ENCODE measurements at places on chromosomes 6 and 20. TPM values are rescaled to one million over a fixed set of nuclear protein-coding genes. Genes with fewer than 3 reads are reported as not detected.

- no peak for DNase-seq
Measured at GRCh38 chr6:72559067-72559466, 62.8 kb upstream of the KCNQ5 start.

DNA sequence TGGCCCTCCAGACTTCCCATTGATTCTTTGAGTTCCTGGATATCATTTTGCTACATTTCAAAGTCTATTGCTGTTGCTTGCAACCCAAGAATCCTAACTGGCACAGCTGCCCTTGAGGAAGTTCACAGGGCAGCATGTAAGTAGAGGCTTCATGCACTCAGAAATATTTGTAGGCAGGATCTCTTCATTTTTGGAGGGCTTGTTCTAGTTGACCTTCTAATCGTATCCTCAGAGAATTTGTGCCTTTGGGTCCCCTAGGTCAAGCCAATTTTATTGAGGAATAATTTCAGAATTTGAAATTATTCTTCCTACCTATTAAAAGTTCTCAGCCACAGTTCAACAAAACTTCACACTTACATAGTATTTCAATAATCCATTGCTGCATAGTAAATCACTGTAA lies 5.6 kb upstream of the NCOA3 start:
- no peak for DNase-seq

DNA sequence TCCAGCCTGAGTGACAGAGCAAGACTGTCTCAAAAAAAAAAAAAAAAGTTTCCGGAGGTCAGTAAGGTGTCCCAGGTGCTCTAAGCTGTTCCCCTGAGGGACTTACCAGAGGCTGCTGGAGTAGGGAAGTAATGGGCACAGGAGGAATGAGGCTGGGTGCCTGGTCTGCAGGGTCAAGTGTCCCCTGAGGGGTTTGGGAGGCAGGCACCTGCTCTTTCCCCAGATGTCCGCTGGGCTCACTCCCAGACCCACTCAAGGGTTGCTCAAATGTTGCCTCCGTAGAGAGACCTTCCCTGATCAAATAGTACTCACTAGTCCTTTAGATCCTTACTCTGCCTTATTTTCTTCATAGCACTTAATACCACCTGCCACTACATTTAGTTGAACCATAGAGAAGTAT lies 5.4 kb upstream of the MAPK13 start:
- no peak for DNase-seq

GRCh38 chr6:16477367-16478149 lies 239.2 kb downstream of the GMPR start:
- no peak for DNase-seq

DNA sequence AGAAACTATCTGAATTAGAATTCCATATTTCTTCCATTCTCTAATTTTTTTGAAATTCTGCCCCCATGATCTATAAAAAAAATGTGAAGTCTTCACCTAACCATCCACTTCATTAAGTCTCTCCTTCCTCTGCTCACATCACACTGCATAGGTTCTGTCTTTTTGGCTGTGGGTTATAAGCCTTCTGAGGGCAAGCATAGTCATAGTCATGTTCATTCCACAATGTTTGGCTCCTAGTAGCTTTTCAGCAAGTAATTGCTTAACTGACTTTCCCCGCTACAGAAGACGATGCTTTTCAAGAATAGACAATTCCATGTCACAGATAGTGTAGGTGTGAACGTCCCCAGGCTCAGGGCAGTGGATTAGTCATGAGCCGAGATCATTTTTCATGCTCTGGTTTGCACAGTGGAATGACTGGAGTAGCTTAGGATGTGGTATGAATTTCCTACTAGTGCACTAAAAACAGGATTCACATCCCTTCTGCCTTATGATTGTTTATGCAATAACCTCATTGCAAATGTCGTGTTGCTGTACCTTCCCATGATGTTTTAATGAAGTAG lies 29.1 kb downstream of the WRNIP1 start:
- peak; percentile 47 for DNase-seq

- DNase-seq, result no peak
Measured at GRCh38 chr20:21826976-21827375, 121.5 kb downstream of the PAX1 start.

GRCh38 chr20:21315138-21315537 lies 12.0 kb downstream of the XRN2 start:
- peak; percentile 54 for DNase-seq

DNA sequence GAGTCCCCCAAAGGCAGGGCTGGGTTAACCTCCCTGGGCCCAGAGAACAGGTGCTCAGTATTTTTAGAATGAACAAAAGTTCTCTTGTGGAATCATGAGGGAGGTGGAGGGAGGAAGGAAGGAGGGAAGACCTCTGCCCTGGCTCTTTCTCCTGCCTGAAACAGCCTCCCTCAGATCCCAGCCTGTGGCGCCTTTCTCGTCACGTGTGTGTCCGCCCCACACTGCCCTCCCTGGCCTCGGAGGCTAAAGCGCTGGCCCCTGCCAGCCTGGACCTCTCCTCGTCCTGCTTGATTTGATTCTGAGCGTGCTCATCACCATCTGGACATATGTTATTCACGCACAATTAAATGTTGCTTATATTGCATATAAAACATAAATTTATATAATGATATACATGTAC lies 40.9 kb downstream of the PHACTR3 start:
- DNase-seq, result no peak

DNA sequence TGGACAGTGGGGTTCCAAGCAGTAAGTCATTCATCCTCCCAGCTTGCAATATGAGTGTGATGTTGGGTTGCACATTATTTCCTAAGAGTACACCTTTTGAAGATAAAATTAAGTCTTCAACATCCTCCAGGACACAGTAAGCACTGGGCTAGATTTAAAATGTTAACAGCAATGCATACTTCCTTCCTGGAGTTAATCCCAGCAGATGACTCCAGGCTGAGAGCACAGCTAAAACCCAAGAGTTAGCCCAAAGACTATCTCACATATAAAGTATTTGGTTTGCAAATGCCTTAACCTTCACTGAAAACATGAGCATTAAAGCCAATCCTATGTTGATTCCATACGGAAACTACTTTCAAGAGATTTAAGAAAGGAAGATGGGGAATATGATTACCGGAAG lies 69.2 kb downstream of the SLC23A2 start:
- no peak for DNase-seq

- DNase-seq, result no peak
Measured at GRCh38 chr6:132789396-132789776, 9.1 kb downstream of the SLC18B1 start.

DNA sequence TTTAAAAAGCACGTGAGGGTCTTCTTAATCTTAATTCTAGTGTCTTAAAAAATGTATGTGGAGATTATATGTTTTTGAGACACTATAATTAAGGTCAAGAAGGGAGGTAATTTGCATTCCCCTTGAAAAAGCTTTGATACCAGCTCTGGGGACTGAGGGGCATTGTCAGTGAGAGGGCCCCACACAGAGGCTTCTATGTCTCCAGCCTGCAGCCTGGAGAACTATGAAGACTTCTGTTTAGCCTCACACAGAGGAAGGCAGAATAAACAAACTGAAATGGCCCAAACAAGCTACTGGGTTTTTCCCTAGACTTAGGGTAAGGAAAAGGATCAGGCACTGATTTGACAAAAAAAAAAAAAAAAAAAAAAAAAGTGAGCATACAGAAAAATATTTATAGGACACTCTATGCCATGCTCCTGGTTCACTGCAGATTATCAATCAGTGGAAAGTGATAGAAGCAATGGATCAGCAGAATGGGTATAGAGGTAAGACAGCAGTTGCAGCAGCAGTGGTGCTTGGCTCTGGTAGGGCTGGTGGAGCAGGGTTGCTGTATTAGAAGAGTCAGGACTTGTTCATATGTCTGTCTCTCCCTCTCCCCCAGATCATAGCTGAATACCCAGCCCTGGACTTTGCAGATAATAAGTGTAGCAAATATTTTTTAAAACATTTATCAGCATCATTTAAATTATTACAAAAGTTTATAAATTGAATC lies 85.4 kb downstream of the KLHL32 start:
- DNase-seq, result no peak

DNA sequence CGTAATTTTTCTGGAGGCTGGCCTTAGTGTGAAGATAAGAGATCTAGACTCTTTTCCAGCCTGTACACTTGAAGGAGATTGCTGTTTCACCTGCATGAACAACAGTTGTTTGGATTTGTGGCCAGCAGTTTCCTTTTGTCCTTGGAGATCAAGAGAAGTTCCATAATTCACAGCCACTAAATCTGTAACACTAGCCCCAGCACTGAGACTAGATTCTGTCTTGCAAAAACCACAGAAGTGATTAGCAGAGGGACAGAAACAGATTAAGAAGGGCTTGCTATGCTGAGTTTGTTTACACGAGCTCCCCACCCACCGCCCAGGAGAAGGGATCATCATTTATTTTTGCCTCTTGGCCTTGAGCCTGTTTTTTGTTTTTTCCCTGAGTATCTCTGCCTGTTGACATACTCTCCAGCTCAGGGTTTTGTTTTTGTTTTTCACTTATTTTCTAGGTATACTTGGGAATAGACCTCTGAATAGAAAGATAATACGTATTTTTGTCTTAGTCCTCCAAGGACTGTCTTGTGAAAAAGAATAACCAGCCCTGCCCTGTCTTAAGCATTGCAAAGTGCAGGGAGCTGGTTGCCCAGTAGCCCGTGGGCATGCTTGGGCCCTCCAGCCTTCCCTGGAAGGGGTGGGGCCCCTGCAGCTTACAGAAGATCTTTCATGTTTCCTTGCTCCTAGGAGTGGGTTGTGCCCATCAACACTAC lies 93.1 kb upstream of the SOX4 start:
- DNase-seq, result no peak

DNA sequence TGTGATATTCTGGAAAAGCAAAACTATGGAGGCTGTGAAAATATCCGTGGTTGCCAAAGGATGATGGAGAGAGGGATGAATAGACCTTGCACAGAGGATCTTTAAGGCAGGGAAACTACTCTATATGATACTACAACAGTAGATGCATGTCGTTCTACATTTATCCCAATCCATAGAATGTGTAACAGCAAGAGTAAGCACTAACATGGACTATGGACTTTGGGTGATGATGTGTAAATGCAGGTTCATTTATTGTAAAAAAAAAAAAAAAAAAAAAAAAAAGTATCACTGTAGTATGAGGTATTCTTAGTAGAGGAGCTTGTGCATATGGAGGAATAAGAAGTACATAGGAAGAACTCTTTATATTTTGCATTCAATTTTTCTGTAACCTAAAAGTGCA lies 507.5 kb downstream of the PHF3 start:
- no peak for DNase-seq

DNA sequence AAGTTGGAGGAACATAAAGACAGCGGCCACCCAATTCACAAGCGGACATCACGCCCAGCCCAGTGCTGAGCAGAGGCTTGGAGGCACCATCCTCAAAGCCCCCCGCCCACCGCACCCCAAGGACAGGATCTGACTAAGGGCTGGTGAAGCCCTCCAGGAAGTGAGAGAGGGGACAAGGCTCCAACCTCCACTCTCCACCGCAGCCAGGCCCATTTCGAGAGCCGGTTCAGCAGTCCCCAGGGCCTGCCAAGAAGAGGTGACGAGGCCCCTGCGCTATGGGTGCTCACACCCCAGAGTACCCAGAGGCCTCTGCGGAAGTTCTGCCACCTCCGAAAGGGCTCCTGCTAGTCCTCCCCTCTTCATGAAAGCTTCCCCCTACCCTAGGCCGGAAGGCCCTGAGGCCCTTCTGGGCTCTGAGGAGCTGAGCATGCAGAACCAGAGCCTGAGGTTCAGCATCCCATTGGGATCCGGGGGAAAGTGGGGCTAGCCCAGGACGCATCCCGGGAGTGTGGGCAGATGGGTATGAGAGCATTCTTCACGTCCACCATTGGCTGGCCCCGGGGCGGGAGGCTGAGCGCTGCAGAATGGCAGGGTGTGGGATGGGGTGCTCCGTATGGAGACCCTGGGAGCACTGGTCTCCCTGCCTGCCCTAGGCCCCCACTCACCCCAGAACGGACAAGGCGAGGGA lies 2.5 kb downstream of the GRM4 start:
- DNase-seq, result no peak

DNA sequence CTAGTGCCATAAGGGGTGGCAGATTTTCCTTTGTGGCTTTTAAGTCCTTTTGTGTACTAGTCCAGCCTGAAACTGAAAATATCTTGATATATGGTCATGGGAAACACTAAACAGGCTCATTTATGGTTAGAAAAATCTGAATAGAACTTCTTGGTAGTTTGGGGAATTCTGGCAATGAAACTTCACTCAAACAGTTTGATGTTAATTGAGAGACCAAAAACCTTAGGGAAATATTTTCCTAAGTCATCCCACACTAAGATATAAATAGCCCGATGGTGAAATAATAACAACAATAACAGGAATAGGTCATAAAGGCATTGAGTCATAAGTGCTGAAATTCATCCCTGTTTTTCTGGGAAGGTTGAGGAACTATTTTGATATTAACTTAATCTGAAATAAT lies 146.2 kb upstream of the SMLR1 start:
- peak; percentile 68 for DNase-seq

DNA sequence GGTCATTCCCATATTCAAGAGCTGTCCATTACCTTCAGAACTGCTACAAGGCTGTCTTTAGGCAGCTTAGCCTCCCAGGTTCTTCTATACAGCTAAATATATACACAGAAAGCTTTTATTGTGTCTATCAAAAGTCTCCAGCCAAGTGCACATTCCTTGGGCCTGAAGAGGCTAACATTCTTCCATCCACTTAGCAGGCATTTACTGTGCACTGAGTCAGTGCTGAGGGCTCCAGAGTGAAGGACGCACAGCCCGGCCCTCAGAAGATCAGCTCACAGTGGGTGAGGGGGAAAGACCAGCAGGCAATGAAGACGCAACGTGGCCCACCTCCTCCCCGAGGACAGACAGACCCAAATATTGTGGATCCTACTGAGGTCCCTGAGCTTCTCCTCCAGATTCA lies 569.9 kb downstream of the CDH26 start:
- DNase-seq, result no peak

DNA sequence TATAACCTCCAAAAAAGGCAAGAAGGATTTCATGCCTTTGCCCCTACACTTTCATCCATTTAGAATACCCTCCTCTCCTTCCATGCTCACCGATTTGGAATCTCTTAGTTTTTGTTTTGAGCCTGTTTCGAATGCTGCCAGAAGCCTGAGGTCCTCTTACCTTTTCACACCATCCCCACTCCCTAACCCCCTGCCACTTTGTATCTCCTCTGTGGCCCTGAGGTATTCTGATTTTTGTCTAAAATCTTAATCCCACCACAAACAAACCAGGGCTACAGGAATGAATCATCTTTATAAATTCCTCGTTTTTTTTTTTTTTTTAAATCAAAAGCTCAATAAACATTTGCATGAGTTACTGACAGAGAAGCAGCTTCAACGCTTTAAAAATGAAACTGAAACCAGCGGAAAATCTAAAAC lies 1.6 kb upstream of the RPS12 start:
- peak; percentile 55 for DNase-seq

GRCh38 chr6:167405778-167406532 lies 81.1 kb downstream of the TTLL2 start:
- DNase-seq, result no peak

HLA-DOB gene
- 0.56 TPM for total RNA-seq

ARMH2 gene
- total RNA-seq, result not detected

TBC1D20 gene
- total RNA-seq, result 36.0 TPM

SIRPD gene
- total RNA-seq, result not detected

GGT7 gene
- 2.5 TPM for total RNA-seq

SLC2A10 gene
- total RNA-seq, result not detected

MUCL3 gene
- total RNA-seq, result not detected

Measured in MCF 10A (cell line).